ENCODE measurements at places on chromosomes 5 and 9. TPM values are rescaled to one million over a fixed set of nuclear protein-coding genes. Genes with fewer than 3 reads are reported as not detected.

Gene SPINK13
- total RNA-seq = not detected

Gene HAVCR1
- not detected for total RNA-seq

Gene BAAT
- total RNA-seq = 2.3 TPM

DNA sequence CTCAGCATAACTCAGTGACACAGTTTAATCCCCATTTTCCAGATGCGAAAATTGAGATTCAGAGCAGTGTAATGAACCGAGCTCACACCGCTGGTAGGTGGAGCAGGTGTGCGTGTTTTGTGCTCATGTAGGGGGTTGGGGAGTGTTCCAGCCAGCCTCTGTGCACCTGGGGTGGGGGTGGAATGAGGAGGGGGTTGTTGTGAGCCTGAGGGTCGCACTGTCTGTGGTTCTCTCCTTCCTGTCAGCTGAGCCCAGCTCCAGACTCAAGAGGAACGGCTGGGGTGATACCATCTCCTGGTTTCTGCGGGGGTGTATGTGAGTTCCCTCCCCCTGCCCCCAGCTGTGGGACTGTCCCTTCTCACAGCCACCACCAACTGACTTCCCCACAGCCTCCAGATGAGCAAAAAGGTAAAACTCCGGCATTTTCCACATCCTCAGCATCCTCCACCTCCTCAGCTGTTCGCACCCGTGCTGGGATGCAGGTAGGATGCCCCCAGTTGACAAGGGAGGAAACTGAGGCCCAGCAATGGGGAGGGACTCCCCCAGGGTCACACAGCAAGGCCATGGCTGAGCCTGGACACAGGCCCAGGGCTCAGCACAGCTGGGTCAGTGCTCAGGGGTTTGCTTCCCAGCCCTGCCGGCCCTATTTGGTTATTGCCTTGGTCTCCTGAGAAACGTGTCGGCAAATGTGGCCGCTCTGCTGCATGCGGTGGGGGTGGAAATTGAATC lies 2.1 kb downstream of the SH2D3C start:
- H3K27ac ChIP-seq = no peak overlapping the region
- DNase-seq = no peak
- H3K36me3 ChIP-seq = no peaks in the 10 kb centered on the region
- peaks cover 22% of the 10 kb centered on the region for H3K4me1 ChIP-seq

DNA sequence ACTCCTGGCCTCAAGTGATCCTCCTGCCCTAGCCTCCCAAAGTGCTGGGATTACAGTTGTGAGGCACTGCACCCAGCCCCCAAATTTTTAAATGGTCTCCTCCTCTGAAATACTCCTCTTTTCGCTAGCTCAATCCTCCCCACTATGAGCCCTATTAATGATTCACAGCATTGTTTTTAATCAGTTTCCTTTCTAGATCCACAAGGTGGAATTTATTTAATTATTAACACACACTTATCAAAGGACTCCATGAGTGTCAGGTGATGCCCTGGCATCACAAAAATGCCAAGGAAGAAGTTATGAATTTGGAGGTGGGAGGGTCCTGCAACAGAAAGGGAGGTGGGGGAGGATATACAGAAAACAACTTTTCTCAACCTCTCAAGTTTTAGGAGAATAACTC lies 806.5 kb downstream of the PRELID2 start:
- H3K4me3 ChIP-seq = no peak overlapping the region
- no peaks in the 10 kb centered on the region for H3K4me1 ChIP-seq
- H3K36me3 ChIP-seq = no peaks in the 10 kb centered on the region
- H3K27ac ChIP-seq = no peak overlapping the region
- no peak for DNase-seq

- H3K36me3 ChIP-seq = no peaks in the 10 kb centered on the region
- H3K27me3 ChIP-seq = no peaks in the 10 kb centered on the region
- DNase-seq = no peak
- peaks cover 16% of the 10 kb centered on the region for H3K4me1 ChIP-seq
- no peak overlapping the region for H3K27ac ChIP-seq
These were observed 67.4 kb downstream of the ZNF608 start for GRCh38 chr5:124678922-124679519.

GRCh38 chr5:139845846-139846681 lies 50.5 kb downstream of the PSD2 start:
- no peaks in the 10 kb centered on the region for H3K36me3 ChIP-seq
- H3K4me3 ChIP-seq = no peak overlapping the region
- no peak overlapping the region for H3K27ac ChIP-seq
